Iris pigment epithelial cell (primary cell): ENCODE measurements at places on chromosomes 3 and 15.

GRCh38 chr15:22933641-22934061, 46.5 kb downstream of the CYFIP1 start:
- DNase-seq = peak; percentile 49

DNA sequence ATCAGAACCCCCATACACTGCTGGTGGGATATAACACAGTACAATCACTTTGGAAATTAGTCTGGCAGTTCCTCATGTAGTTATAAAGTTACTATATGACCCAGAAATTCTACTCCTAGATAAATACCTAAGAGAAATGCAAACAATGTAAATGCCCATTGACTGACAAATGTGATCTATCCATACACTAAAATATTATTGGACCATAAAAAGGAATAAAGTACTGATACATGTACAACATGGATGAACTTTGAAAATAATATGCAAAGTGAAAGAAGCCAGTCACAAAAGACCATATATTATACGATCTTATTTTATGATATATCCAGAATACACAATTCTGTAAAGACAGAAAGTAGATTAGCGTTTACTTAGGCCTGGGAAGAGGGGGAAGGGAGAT, 7.8 kb downstream of the IMPG2 start:
- no peak for DNase-seq

DNA sequence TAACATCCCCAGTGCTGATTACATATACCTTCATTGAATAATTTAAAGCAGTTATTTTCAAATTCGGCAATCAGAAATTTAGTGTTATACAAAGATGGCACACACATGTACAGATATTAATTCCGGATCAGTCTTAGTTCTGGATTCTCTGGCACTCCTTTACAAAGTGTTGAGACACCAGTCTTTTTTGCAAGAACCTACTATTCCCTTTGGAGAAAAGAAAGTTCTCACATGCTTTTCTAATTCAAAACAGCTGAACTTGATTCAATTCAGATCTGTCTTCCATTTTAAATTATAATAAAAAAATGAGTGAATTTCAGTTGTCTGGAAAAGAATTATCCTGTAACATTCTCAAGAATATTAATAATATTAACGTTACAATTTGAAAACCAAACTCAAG, 20.4 kb downstream of the CCDC191 start:
- no peak for DNase-seq

GRCh38 chr15:98241032-98241554, 280.6 kb downstream of the ARRDC4 start:
- DNase-seq = no peak

GRCh38 chr3:39332525-39332924, 3.0 kb downstream of the CCR8 start:
- no peak for DNase-seq

DNA sequence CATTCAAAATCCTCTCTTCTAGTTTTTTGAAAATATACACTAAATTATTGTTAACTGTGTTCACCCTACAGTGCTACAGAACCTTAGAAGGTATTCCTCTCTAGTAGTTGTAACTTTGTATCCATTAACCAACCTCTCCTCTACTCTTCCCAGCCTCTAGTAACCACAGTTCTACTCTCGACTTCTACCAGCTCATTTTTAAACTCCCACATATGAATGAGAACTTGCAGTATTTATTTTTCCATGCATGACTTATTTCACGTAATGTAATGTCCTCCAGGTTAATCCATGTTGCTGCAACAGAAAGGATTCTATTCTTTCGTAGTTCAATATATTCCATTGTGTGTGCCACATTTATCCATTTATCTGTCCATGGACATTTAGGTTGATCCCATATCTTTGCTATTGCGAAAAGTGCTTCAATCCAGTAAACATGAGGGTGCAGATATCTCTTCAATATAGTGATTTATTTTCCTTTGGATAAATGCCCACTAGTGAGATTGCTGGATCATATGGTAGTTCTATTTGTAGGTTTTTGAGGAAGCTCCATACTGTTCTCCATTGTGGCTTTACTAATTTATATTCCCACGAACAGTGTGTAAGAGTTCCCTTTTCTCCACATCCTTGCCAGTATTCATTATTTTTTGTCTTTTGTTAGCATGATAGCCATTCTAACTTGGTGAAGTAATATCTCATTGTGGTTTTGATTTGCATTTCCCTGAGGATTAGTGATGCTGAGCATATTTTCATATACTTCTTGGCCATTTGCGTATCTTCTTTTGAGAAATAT, 113.7 kb upstream of the SMAD3 start:
- peak; percentile 43 for DNase-seq

DNA sequence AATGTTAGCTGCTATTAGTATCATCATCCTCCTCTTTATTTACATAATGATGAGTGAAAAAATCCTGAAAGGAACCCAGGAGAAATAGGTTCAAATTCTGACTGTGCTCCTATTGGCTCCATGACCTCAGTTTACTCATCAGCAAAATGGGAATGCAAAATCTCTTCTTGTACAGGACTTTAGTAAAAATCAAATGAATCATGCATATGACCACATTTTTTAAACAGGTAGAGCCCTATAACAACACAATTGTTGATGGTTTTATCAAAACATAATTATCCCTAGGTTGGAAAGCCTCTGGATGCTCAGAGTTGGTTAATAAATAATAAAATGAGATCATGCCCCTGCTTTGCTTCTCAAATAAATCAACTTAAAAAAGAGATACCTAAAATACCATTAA, 16.0 kb upstream of the NR2F2 start:
- DNase-seq = no peak

DNA sequence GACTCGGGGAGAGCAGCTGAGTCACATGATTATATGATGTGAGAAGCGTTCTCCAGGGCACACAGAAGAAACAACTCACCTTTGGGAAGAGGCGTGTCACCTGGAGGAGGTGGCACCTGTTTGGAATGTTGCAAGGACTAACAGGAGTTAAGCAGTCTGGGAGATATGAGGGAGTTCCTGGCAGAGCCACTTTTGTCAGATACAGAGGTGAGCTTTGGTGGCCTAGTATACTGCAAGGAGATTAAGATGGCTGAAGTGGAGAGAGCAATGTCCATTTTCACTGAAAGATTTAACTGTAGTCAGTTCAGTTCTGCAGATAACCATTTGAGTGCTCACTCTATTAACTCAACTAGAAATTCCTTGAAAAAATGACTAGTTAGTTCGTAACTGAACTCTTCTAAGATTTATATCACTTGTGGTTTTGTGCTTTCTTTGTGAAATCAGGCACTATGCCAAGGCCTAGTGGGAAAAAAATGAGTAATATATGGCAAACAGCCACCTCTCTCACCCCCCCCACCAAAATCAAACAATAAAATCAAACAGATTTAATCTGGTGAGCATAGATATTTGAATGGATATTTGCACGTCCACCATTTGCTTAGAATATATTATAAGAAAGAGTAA, 61.3 kb downstream of the CRYBG3 start:
- DNase-seq = peak; percentile 83

DNA sequence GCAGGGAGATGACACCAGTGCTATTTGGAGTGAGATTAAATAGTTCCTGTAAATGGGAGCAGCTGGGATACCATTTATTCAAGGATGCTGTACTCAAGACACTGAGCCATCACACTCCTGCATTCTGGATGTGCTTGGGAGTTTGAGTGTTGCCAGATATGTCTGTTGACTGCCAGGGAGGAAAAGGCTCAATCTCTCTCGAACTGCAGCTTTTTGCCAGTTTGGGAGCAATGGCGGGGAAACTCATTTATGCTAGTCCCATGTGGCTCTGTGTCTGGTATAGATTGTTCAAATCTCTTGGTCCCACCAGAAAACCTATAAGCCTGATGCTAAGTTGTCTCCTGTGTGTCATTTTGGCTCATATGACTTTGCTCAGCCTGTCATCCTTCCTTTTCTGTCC, 363.6 kb downstream of the WDR72 start:
- DNase-seq = no peak

DNA sequence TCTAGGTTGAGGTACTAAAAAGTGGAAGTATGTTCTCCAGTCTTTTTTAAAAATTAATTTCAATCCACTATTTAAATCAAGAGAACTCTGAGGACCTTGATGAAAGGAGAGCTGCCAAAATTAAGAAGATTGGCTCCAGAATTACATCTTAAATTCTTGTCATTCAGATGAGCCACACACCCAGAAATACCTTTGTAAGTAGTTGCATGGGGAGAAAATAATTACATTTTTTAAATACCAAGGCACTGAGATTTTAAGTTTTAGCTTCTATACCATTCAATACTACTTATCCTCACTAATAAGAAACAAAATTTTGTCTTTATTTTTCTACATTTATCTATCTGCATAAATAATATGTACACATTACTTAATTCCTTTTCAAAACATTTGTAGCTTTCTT, 1132.8 kb downstream of the OTOL1 start:
- DNase-seq = no peak

GRCh38 chr15:63460210-63461155, 43.9 kb upstream of the USP3 start:
- DNase-seq = no peak

- DNase-seq = no peak
Observed at GRCh38 chr3:31288224-31288623, 244.5 kb upstream of the STT3B start.

- peak; percentile 87 for DNase-seq
Observed at GRCh38 chr3:111151438-111151837, 79.8 kb downstream of the NECTIN3 start.

GRCh38 chr15:50107591-50108408, 11.2 kb downstream of the ATP8B4 start:
- DNase-seq = no peak

- peak; percentile 81 for DNase-seq
Observed at GRCh38 chr15:92958105-92958504, 58.0 kb downstream of the CHD2 start.

DNA sequence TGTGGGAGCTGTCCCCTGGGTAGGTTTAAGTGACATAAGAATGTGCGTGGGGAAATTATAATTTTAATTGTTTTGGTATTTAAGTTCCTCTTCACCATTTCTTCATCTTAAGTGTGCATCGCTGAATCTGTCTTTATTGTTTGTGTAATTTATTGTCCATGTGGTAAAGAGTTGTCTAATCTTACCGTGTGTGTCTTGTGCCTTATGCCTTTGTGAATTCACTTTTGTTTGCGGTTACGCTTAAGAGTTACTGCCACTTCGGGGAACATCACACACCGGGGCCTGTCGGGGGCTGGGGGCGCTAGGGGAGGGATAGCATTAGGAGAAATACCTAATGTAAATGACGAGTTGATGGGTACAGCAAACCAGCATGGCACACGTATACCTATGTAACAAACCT, 767 bp downstream of the WDR48 start:
- DNase-seq = peak; percentile 10

GRCh38 chr3:161233557-161233956, 12.4 kb downstream of the NMD3 start:
- DNase-seq = peak; percentile 58

DNA sequence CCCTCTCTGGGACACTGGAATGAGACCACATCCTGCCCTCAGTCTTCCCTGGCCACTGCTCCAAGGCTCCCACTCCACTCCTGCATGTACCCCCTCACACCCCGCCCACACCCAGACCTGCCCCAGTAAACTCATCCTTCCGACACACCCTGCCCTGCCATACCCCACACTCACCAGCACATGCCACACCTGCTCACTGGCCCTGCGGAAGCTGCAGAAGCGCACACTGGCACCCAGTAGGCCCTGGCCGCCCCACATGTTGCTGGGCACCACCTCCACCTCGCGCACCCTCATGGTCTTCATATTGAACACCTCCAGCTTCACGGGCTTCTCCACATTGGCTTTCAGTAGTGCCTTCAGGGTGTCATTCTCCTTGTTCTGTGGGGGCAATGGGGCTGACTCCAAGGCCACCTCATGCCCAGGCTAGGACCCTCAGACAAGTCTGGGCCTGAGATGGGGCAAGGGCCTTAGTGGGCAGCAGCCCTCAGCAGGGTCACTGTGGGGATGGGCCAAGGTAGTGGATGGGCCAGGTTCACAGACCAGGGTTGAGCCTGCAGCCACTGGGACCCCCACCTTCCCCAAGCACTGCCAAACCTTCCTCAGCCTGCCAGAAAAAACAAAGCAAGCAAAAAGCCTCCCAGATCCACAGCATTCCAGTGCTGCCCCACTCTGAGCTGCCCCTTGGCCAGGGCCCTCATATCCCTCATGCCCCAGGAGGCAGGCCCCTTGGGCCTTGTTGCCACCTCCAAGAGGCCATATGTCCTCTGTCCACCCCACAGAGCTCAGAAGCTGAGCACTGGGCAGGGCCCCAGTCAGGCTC, 4.7 kb downstream of the GORASP1 start:
- DNase-seq = no peak

GRCh38 chr15:65827065-65827464, 35.0 kb upstream of the DENND4A start:
- DNase-seq = no peak

- peak; percentile 87 for DNase-seq
Observed at GRCh38 chr3:37779289-37780152, 82.2 kb upstream of the CTDSPL start.

GRCh38 chr3:50337175-50337861, 3.3 kb downstream of the RASSF1 start:
- DNase-seq = peak; percentile 100

DNA sequence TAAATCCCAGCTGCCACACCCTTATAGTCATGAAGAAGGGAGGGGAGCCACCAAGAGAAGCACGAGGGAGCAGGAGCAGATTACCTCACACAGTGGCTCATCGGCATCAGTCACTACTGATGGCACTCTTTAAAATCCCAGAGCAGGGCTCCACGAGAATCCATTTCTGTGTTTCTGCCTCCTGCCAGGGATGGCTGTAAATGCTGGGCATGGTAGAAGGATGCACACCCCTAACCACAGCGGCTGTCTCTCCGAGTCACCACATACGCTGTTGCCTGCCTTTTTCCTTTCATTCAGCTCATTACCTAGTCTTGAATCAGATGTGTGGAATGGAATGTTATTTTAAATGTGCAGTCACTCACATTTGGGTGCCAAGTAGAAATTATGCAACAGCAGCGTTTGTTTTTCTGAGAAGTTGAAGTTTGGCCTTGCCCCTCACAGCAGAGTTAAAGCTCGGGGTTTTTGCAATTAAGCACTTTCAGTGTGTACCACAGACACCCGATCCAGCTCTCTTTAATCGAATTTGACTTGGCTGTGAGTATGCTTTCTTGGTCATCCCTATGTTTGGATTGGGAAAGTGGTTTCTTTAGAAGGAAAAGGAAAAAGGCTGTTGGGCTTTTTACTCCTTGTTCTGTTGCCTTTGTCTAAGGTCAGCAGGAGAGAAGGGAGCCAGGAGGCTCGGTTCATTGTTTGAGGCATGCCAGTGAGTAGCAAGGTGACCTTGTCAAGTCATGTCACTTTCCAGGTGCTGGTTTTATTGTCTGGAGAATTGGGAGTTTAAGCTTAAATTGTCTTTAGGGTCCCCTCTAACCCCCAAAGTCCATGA, 284.2 kb upstream of the TPM1 start:
- peak; percentile 90 for DNase-seq

- no peak for DNase-seq
Observed at GRCh38 chr3:184748219-184749135, 36.6 kb upstream of the MAGEF1 start.

GRCh38 chr3:124937049-124937448, 2.5 kb upstream of the MUC13 start:
- DNase-seq = no peak

DNA sequence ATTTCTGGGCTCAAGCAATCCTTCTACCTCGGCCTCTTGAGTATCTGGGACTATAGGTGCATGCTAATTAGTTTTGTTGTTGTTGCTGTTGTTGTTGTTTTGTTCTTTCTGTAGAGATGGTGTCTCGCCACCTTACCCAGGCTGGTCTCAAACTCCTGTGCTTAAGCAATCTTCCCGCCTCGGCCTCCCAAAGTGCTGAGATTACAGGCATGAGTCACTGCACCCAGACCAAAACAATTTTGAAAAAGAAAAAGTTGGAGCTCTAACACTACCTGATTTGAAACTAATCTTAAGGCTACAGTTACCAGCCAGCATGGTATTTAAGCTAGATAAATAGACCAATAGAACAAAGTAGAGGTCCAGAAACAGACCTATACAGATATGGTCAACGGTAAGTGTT, 29.8 kb downstream of the KPNA1 start:
- peak; percentile 80 for DNase-seq
